ENCODE measurements at places on chromosomes 7 and 10.

DNA sequence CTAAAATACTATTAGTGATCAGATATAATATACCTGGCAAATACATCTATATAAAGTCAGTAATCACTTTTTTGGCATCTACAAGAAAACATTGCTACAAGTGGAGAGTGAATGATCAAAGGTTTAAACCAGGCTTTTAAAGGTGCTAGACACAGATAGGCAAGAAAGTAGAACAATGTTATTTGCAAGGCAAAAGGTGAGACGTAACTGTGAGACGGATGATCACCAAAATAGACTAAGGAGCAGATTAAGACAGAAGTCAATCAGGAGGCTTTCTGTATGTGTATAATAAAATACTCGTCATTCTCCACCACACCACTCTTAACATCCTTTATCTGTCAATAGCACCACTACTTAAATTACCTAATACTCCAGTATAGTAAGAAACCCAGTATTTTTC, 8.3 kb downstream of the ANXA7 start:
- DNase-seq = no peak

- DNase-seq = no peak
Measured at GRCh38 chr10:6667679-6668270, 87.7 kb upstream of the PRKCQ start.

DNA sequence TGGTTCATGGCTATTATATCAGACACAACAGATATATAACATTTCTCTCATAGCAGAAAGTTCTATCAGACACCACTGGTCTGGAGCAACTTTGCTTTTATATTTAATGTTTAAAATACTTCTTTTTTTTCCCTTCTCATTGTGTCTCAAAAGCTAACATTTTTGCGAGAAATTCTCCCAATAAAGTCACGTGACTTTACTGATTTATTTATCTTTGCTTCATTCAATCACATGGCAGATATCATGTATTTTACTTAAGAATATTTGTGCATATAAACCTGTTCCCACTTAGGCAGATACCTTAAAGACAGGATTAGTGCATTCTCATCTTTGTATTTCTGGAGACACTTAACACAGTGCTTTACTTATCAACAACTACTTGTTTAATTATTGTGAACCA, 1093.1 kb upstream of the LRRN3 start:
- DNase-seq = no peak

DNA sequence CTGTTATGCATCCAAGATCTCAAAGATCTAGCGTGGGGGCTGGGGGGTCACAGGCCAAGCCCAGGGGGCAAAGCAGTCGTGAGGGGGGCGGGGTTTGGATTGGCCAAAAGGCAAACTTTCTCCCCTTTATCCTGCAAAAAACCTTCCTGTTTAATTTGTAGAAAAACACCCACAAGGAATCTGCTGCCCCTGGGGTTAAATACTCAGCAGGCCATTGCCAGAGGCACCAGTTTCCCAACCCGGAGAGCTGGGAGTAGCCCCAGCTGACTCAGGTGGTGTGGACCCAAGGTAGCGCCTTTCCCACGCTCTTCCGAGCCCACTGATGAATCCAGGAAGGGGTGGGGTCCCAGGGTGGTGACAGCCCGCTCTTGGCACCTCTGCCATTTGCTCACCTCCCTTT, 21.4 kb downstream of the KCP start:
- no peak for DNase-seq

DNA sequence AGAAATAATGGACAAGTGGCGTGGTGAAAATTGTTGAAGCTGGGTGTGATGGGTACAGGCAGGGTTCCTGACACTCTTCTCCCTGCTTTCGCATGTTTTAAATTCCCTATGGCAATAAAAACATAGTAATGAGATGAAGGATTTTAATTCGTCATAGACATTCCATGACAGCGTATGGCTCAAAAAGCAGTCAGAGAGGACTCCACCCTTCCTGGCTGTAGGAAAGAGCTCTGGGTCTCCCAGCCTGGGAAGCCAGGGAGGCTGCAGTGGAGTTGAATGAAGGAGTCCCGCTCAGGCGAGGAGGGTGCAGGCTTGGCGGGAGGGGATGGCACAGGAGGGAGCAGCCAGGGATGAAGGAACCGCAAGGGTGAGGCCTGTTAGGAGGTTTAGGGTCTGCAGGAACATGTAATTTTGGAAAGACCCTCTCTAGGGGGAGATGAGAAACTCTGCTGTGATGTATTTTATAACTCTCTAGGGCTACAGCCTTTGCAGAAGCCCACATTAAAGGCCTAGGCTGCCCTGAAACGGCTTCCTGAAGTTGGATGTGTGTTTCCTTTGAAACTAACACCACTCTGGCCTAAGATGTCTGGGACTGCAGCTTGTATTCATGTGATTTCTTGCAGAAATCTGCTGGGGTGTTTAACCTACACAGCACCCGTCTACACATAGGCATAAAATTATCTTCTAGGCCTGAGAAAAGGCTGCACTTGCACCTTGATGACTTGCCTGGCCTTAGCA, 7.6 kb upstream of the LARP4B start:
- no peak for DNase-seq

GRCh38 chr7:66100408-66101050, 14.1 kb upstream of the CRCP start:
- DNase-seq = no peak
